Mucosa of gallbladder (tissue), 1 donor: ENCODE measurements at places on chromosomes 12 and 14. TPM values are rescaled to one million over a fixed set of nuclear protein-coding genes. Genes with fewer than 3 reads are reported as not detected.
A peak's percentile ranks its signal among the peaks of the same experiment; 100 is the strongest.

DNA sequence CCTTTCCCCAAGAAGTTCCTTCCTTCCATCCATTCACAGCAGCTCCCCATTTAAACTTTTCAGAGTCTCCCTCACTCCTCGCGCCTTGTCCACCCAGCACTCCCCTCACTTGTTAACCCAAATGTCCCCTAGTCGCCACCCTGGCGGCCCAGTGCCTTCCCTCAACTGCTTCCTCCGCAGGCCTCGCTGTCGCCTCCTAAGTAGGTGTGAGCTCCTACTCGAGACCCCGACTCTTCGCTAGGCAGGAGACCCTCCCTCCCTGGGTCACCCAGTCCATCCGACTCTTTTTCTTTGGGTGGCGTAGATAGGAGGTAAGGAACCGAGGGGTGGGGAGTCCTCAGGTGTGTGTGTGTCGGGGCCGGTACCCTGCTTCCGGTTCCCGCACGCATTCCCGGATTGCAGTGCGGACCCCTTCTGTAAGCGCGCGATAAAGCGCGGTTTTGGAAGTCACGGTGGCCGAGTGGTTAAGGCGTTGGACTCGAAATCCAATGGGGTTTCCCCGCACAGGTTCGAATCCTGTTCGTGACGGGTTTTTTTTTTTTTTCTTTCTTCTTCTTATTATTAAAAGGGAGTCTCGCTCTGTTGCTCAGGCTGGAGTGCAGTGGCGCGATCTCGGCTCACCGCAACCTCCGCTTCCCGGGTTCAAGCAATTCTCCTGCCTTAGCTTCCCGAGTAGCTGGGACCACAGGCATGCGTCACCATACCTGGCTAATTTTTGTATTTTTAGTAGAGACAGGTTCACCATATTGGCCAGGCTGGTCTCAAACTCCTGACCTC, 823 bp upstream of the SMARCC2 start:
- DNase-seq = peak; percentile 82

GRCh38 chr14:106737021-106737420, 1210.6 kb downstream of the TMEM121 start:
- no peak for DNase-seq

DNA sequence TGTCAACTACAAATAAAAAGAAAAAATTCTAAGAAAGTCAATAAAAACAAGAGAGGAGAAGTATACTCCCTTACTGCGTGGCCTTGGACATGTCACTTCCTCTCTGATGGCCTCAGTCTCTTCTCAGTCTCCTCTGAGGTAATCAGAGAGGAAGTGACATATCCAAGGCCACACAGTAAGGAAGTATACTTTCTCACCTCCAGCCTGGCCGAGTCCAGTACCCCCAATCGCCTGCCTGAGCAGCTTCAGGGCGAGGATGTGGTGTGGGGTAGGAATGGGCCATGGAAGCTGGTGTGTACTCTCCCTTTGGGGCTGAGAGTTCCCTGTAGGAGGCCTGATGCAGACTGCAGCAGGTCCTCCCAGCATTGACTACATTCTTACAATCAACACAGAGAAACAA, 15.8 kb downstream of the VDR start:
- no peak for DNase-seq

KLRD1 gene
- 1.8 TPM for total RNA-seq

GRCh38 chr14:95483309-95484165, 32.9 kb downstream of the SYNE3 start:
- peak; percentile 75 for DNase-seq

- DNase-seq = no peak
Measured at GRCh38 chr12:129193263-129193871, 340.1 kb downstream of the GLT1D1 start.

GRCh38 chr14:22803687-22803974, 11.6 kb downstream of the SLC7A7 start:
- DNase-seq = no peak

- no peak for DNase-seq
Measured at GRCh38 chr12:80936353-80936641, 1.4 kb downstream of the LIN7A start.

CYP27B1 gene
- total RNA-seq = 1.6 TPM

DNA sequence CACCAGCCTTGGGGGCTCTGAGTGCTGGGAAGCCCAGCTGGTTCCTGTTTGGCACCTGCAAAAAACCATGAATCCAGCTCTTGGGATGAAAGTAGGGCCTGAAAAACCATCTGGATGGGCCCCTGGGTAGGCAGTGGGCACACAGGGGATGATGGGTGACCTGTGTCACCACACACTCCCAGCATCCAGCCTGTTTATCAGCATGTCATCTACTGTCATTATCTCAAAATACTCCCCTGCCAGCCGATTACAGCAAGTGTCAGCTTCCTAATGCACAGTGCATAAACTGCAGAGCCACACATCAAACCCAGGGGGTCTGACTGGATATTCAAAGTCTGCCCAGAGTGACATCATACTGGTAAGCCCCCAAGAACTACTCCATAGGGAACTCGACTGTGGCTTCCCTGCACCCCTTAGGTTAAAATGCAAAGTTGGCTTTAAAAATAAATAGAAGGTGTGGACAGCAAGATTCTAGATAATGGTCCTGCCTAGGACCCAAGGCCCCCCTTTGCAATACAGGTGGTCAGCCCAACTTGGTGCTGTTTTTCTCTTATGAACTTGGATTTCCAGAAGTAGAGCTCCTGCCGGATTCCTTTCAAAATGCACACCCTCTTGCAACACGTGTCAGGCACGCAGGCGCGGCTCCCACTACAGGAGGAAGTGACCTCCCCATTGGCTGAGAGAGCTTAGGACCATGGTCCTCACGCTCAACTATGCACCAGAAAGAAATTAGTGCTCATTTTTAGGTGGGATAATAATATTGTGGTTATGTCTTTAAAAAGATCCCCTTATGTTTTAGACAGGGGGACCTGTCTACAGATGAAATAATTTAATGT, 94.1 kb downstream of the GCH1 start:
- DNase-seq = no peak

KLRK1 gene
- total RNA-seq = 5.0 TPM

DNA sequence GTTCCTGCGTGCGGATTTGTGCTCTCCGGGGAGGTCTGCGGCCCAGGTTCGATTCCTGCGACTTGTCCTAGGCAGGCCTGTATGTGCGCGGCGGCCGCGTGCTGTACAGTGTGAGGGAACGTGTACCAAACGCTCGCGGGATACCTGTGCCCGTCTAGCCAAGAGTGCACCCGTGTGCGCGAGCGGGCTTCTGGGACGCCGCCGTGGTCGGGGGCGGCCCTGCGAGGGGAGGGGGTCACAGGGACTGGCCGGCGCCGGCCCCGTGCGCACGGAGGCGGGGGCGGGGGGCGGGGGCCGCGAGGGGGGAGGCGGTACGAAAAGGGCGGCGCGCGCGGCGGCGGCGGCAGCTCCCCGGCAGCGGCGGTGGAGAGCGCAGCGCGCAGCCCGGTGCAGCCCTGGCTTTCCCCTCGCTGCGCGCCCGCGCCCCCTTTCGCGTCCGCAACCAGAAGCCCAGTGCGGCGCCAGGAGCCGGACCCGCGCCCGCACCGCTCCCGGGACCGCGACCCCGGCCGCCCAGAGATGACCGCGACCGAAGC, at the start of gene DLK1:
TSS of gene DLK1 (plus strand) at position 343 of the 536 bp plus-strand sequence. CDS start at position 520, 177 bp downstream.
- no peak for DNase-seq

SPTB gene
- total RNA-seq = 3.1 TPM

VTI1B gene
- 108 TPM for total RNA-seq

KRT6C gene
- not detected for total RNA-seq

CPNE8 gene
- total RNA-seq = 14.8 TPM

DNA sequence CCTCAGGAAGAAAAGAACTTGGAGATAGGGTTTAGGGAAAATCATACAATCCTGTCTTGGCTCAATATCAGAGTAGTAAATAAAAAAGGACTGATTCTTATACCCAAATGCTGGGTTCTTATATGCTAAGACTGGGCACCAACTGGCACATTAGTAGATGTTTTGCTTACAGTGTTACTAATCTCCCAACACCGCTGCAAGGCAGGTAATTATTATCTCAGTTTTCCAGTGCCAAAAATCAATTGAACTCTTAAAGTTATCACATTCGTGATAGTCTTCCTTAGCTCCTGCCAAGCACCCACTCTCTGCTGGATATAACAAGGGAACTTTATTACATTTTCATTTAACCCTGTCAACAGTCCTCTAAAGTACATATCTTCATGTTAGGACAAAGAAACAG, 25.0 kb upstream of the HIGD1C start:
- peak; percentile 29 for DNase-seq

RERG gene
- total RNA-seq = 5.9 TPM

GRCh38 chr14:62364161-62364560, 601.9 kb downstream of the SNAPC1 start:
- no peak for DNase-seq

MMP14 gene
- 222 TPM for total RNA-seq

- DNase-seq = no peak
Measured at GRCh38 chr12:42666671-42667243, 77.2 kb upstream of the PRICKLE1 start.

- no peak for DNase-seq
Measured at GRCh38 chr12:24839268-24839791, 109.6 kb downstream of the BCAT1 start.

DNA sequence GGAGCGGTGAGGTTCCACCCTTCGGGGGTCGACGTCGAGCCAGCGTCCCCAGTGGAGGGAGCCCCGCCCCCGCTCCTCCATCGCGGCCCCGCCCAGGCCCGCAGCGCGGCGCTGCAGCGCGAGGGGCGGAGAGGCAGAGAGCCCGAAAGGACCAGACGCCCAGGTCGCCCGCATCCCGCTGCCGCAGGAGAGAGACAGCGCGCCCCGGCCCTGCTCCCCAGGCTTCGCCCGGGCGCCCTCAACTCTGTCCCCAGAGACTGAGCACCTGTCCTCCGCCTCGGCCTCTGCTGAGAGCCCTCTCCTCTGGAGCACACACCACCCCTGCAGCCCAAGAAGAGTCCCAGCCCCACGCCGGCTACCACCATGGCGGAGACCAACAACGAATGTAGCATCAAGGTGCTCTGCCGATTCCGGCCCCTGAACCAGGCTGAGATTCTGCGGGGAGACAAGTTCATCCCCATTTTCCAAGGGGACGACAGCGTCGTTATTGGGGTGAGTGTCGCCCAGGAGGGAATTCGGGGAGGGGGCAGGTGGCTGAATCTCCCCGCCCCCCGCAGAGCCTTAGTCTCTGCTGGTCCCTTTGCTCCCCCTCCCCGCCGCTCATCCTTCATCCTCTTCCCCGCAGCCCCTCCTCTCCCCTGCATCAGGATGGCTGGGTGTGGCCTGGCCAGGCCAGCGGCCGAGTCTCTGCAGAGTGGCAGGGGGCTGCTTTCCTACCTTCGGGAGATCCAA, at the start of gene KIF5A:
TSS of gene KIF5A (plus strand) at position 136 of the 732 bp plus-strand sequence. CDS start at position 364, 228 bp downstream.
- no peak for DNase-seq

GRCh38 chr14:60348211-60348610, 99.2 kb downstream of the PPM1A start:
- no peak for DNase-seq

DNA sequence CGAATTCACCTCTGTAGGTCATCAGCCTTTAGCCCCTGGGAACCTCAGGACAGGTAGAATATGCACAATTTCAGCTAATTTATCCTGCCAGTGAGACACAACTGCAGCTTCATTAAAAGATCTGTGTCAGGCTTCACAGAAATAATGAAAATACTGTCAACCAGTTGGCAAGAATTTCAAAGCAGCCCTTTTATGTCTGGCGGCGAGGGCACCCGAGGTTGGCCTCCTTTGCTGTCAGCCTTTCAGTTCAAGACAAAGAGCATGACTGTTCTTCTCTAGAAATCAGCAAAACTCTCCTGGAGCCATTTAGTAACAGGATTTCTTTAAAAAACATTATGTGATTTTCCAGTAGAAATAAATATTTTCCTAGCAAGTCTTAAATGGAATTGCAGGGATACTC, 75.9 kb downstream of the BBS10 start:
- no peak for DNase-seq

DNA sequence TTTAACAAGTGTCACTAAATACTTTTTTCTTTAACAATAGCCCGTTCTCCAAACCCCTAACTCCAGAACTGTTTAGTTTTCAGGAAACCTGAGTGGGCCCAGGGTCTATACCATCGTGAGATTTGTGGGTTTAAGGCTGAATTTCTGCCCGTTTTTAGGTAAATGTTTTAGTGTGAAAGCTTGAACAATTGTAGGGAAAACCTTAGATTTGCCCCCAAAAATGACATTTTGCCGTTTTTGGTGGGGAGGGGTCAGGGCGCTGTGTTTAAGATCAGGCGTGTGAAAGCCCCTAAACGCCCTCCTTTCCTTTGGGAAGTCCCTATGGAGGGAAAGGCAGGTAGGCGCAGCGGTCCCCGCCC, 320 bp upstream of the PRPF39 start:
- no peak for DNase-seq

- no peak for DNase-seq
Measured at GRCh38 chr12:82225871-82226270, 132.3 kb downstream of the CCDC59 start.

DNA sequence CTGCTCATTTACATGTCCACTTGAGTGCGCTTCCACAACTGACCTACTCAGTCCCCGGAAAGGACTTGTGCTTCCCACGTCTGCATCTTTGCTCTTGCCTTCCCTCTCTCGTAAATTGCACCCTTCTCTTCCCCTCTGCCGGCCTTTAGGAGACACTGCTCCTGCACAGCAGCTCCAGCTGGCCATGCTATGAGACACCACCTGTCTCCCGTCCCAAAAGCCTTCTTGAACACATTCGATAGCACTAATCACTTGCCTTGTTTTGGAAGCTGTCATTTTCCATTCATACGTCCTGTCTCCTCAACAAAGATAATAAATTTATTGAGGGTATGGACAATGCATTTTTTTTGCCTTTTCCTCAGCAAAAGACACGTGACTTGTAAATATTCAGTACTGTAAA, 15.7 kb upstream of the KCNA1 start:
- no peak for DNase-seq

DNA sequence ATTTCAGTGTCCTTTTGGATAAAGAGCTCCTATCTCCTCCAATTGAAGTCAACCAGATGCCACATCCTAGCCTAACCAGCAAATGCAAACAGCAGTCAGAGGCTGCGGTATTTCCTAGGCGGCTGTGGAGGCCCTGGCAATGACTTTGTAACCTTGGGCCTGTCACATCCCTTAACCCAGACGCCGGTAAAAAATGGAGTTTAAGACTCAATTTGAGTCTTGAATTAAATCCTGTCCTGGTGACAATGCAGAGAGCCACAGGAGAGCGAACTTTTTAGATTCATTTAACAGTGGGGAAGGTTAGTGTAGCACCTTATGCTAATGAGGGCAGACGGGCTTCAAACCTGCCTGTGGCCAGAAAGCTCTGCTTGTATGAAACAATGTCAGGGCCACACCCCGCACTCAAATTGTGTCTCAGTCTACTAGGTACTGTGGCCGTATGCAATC, 1.3 kb downstream of the C12orf75 start:
- no peak for DNase-seq

SPTLC2 gene
- 44.2 TPM for total RNA-seq

- no peak for DNase-seq
Measured at GRCh38 chr12:94535510-94535921, 75.8 kb upstream of the CEP83 start.

GRCh38 chr14:68522510-68523325, 270.1 kb downstream of the ZFP36L1 start:
- peak; percentile 9 for DNase-seq

KERA gene
- total RNA-seq = not detected

- no peak for DNase-seq
Measured at GRCh38 chr14:53034036-53034435, 83.2 kb upstream of the FERMT2 start.
